ENCODE measurements at places on chromosomes 13 and 19. TPM values are rescaled to one million over a fixed set of nuclear protein-coding genes. Genes with fewer than 3 reads are reported as not detected.

- no peak for DNase-seq
- no peak overlapping the region for H3K4me3 ChIP-seq
- no peak overlapping the region for H3K27ac ChIP-seq
- H3K27me3 ChIP-seq = no peaks in the 10 kb centered on the region
Measured at GRCh38 chr19:4431808-4432674, 25.6 kb downstream of the UBXN6 start.

GRCh38 chr13:107906131-107906530 is 309.2 kb downstream of the LIG4 start:
- H3K27ac ChIP-seq = no peak overlapping the region
- H3K4me1 ChIP-seq = no peaks in the 10 kb centered on the region
- no peak overlapping the region for H3K4me3 ChIP-seq
- H3K27me3 ChIP-seq = no peaks in the 10 kb centered on the region
- no peak for DNase-seq

DNA sequence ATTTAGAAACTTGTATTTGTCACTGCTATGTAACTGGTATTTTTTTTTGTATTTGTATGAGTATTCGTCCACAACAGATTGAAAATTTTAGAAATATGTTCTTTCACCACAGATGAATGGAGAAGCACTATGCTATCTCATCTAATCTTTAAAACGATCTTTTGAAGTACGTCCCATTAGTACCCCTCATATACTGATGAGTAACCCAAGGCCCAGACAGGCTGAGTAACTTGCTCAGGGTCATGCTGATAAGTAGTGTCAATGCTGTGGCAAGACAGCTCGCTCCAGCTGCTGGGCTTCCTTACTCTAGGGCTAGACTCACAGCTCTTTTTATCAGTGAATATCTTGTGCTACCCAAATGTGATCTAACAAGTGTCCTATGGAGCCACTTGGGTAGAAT is 154.2 kb downstream of the SUCLA2 start:
- H3K27ac ChIP-seq = no peak overlapping the region
- H3K27me3 ChIP-seq = peaks cover 2% of the 10 kb centered on the region
- H3K4me1 ChIP-seq = no peaks in the 10 kb centered on the region
- no peaks in the 10 kb centered on the region for H3K36me3 ChIP-seq

The MEF2B gene
- 2.9 TPM for total RNA-seq

- peak; percentile 57 for DNase-seq
- no peaks in the 10 kb centered on the region for H3K27me3 ChIP-seq
- peak overlapping the region; percentile 90 for H3K27ac ChIP-seq
- peaks cover 38% of the 10 kb centered on the region for H3K36me3 ChIP-seq
Measured at GRCh38 chr13:99312493-99312883, 5.3 kb upstream of the GPR183 start.

DNA sequence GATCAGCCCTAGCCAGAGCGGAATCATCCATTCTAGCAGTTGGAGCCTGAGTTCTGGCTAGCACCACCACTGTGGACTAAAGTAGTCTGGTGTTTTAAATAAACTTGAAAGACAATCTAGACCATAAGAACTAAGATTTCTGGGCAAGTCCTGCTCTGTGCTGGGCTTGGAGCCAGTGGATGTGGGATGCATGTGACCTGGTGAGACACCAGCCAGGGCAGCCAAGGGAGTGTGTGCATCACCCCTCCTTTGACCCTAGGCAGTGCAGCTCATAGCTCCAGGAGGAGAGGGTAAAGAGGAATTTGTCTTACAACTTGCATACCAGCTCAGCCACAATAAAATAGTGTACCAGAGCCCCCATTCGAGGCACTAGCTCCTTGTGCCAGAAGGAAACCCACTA is 21.0 kb downstream of the ITGBL1 start:
- no peak for DNase-seq
- H3K27ac ChIP-seq = no peak overlapping the region
- no peaks in the 10 kb centered on the region for H3K36me3 ChIP-seq
- no peaks in the 10 kb centered on the region for H3K27me3 ChIP-seq
- no peaks in the 10 kb centered on the region for H3K4me1 ChIP-seq
- H3K4me3 ChIP-seq = no peak overlapping the region

The IFNL1 gene
- total RNA-seq = not detected

GRCh38 chr13:41762796-41763195 is 198.1 kb downstream of the VWA8 start:
- no peak overlapping the region for H3K27ac ChIP-seq
- H3K27me3 ChIP-seq = no peaks in the 10 kb centered on the region
- H3K4me1 ChIP-seq = peaks cover 13% of the 10 kb centered on the region
- H3K36me3 ChIP-seq = peaks cover 15% of the 10 kb centered on the region
- H3K4me3 ChIP-seq = no peak overlapping the region

DNA sequence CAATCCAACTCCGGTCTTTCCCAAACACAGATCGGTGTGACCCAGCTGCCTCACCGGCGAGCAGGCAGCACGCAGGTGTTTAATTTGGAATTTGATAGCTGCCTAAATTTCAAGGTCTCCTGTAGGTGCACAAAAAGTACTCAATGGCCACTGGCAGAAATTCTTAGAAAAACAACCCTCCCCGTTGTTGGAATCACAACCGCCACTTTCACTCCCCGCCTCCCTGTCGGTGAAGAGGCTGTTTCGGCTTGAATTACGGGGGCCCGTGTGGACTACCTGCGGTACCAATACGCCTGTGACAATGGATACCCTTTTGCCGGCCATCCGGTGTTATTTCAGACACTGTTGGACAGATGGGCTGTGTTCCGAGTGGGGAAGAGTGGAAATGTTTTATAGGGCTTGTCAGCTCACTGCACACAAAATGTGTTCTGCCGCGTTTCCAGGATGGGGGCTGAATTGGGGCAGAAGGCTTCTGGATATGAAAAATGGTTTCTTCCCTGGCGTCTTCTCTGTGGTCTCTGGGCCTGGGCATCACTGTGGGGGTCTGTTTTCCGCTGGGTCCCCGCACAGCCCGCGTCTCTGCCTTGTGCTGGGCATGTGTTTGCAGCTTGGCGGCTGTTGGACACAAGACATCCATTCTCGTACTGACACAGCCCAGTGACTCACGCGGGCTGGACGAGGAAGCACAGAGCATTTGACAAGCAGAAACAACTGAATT is 45.4 kb downstream of the ZIC5 start:
- H3K27ac ChIP-seq = no peak overlapping the region
- H3K4me3 ChIP-seq = no peak overlapping the region
- peaks cover 5% of the 10 kb centered on the region for H3K4me1 ChIP-seq
- no peak for DNase-seq

DNA sequence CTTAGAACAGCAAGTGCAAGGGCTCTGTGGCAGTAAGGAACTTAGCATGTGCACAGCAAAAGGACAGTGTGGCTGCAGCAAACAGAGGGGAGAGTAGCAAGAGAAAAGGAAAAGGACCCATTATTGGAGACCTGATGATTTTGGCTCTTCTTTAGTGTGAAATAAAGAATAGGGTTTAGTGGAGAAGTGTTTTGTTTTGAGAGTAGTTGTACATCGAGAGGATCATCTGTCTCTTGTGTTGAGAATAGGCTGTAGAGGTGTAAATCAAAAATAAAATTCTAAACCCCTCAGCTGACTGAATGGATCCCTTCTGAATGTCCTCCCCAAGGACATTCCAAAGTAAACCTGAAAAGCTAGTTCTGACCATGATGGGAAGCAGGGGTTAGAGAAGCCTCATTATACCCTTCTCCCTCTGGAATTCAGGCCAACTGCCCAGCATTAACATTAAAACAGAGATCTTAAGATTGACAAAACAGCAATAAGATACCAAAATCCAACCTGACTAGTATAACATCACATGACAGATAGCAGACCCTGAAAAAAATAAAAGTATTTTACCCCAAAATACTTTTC is 73.6 kb upstream of the OBI1 start:
- no peak for DNase-seq
- H3K27ac ChIP-seq = no peak overlapping the region
- H3K4me1 ChIP-seq = no peaks in the 10 kb centered on the region
- peaks cover 16% of the 10 kb centered on the region for H3K27me3 ChIP-seq
- H3K36me3 ChIP-seq = no peaks in the 10 kb centered on the region
